Stimulated activated CD4-positive, alpha-beta T cell treated with anti-CD3 and anti-CD28 coated beads, Interleukin-12 subunit alpha, Interleukin-12 subunit beta, amount 100 ng/mL, for 4 hours (primary cell): ENCODE measurements at places on chromosomes 5 and 9.

DNA sequence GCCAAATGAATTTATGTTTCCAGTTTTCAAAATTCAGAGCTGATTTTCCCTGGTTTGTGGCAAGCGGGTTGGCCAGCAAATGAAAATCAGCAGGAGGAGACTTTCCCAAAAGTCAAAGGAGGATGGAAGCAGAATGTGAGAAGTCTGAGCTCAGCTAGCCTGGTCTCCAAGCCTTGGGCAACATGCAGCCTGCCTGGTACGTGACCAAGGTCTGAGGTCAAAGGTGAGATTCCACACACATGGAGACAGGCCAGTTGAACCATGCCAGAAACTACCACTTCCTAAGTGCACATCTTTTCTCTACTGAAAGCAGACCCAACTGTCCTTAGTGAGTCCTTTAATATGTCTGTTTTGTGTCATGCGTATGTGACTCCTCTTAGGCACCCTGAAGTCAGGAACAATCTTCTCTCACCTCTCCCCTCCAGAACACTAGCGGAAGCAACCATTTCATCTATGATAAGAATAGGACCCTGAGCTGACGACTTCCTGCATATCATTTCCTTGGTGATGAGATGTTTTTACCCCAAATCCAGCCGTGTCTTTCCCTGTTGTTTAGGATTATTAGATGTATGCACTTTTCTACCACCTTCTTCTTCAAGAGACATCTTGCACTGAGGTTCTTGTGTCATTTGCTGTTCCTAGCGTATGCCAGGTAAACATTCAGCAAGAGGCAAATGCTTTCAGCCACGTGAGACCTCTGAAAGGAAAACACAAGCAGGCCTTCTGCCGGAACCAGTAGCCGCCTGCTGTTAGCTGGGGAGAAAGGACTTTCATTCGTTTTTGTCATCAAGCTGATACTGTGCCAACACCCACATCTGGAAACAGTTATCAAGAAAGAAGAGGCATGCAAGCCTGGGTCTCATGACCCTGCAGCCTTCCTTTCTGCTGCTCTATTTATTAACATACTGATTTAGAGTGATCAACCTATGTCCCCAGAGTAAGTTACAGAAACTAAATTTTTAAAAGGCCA, 9.7 kb upstream of the TGFBI start:
- no peak for DNase-seq

DNA sequence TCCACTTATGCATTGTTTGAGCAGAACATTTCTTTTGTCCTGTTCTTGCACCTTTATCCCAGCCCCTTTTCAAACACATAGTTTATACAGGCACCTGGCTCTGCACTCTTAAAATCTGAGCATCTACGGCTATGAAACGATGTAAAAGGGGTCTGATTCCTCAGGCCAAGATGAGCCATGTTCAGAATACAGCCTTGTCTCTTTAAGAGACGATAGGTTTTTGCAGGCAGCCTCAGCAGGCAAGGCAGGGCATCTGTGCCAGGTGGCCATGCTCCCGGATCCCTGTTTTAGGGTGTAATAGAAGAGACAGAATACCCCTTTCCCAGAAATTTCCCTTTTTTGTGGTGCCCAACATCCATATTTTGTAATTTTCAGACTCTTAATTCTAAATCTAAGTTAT, 89.1 kb upstream of the NFIB start:
- DNase-seq, result no peak

DNA sequence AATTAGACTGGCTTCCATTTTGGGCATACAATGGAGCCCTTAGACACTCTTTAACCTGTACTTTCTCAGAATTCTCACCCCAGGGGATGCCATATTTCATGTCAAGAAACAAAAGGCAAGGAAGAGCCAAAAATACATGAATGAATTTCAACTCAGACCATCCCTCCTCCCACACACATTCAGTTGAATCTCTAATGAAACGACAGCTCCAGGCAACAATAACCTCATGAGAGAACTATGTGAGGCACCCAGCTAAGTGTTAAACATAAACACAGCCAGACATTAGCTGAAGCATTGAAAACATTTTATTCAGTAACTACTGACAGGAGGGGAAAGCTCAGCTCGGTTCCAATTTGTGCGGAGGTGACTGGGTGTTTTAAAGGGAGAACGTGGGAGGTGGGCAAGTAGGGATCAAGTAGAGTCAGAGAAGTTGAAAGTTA, 1359.1 kb upstream of the CDH9 start:
- DNase-seq, result no peak

GRCh38 chr5:135576075-135576599, 2.7 kb downstream of the CXCL14 start:
- no peak for DNase-seq

- DNase-seq, result no peak
These were observed 41.6 kb upstream of the POMT1 start for GRCh38 chr9:131461166-131461565.

DNA sequence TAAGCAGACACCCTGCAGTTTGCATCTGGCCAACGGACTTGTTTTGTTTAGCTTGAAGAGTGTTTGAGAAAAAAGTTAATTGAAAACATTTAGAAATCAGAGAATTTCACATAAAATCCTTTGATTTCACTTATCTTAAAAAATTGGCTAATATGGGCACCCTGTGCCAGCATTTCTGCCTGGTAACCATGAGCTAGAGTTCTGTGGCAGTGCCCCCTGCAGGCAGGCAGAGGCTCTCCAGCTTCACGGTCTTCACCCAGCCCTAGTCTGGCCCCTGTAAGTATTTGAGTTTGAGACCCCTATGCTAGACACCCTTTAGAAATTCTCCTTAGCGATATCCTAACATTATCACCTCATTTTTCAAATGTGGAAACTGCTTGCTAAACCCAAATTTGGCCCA, 18.8 kb upstream of the FANCC start:
- peak; percentile 25 for DNase-seq

DNA sequence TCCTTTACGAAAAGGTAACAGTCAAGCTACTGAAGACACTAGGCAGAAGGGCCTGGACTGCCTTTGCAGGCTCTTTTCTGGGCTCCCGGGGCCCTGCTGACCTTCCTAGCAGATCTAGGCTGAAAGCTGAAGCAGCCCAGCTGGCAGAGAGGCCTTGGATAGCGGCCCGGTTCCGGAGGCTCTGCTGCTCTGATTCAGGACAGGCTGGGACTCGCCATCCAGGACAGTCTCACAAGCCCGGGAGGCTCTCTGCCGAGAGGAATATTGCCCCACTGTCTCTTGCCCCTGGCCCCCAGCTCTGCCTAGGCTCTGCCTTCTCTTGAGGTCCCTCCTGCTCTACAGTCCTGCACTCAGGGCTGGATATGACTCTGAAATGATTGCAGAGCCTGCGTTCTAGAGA, 67.8 kb downstream of the PSD2 start:
- no peak for DNase-seq
